ENCODE measurements at places on chromosomes 5 and 9. TPM values are rescaled to one million over a fixed set of nuclear protein-coding genes. Genes with fewer than 3 reads are reported as not detected.

DNA sequence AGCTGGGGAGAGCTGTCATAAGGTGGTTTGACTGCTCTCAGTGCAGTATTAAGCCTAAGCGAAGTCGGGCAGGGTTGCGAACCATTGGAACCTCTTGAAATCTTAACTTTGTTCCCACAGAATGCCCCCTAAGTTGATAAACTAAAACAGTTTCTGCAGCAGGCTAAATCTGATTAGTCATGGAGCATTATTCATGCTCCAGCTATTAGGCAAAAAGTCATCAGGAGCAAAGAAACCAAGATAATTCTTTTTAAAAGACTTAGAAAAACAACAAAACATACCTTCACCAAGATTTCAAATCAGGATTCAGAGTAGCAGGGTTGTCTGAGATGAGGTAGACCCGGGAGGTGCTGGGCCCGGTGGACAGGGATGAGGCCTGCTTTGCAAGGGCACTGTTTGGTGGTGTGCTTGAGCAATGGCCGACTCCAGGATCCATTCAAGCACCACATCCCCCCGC lies 69.9 kb upstream of the PLPP1 start:
- DNase-seq = no peak

The DROSHA gene
- 31.5 TPM for total RNA-seq

DNA sequence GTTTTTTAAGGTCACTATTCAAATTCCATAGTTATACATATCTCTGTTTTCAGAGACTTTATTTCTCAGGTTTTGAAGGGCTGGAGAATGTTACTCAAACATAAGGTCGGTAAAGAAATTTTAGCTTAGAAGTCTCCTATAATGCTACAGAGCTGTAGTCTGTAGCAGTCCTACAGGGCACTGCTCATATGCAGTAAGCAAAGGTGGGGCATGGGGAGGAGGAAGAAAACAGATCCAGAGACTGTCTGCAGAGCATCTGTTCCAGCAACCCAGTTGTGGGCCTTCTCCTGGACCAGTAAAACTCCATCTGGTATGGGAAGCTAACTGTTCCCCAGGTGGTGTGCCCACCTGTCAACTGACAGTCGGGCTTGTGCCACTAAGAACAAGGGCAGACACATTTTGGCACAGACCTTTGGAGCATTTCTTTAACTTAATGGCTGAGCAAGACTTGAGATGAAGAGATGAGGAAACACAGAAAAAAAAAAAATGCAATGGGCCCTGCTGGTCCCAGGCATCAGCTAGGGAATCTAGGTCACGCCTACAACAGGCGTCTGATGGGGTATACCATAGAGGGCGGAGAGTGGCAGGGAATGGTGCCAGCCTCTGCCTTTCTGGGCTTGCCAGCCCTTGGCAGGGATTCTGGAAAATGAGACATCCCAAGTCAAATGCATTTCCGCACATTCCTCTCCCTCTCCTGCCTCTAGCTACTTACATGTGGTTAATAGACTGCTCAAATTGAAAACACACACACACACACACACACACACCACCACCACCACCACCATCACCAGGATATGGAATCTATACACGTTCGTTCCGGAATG lies 218.9 kb downstream of the ARL15 start:
- no peak for DNase-seq

DNA sequence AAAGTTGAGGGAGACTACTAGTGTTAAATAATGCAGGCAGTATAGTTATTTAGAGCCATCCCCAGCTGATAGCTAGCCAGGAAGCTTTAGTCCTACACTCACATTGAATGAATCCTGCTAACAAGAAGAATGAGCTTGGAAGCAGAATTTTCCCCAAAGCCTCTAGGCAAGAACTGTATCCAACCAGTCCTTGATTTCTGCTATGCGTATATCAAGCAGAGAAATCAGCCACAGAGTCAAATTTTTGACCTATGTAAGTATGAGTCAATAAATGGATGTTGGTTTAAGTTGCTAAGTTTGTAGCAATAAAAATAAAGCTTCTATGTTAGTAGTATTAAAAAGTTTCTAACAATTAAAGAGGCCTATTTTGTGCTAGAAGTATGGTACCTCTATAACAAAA lies 672.1 kb upstream of the CHD1 start:
- DNase-seq = no peak

DNA sequence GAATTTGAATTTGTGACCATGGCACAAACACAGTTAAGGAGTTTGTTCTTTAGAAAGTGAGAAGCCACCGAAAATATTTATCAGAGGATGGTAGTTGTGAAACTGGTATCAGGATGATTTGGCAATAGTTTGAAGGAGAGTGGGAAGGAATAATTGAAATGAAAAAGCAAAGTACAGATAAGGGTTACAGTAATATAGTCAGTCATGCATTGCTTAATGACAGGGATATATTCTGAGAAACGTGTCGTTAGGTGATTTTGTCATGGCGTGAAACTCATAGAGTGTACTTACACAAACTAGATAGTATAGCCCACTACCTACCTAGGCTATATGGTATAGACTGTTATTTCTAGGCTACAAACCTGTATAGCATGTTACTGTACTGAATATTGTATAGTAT lies 84.2 kb downstream of the GPBP1 start:
- DNase-seq = no peak

DNA sequence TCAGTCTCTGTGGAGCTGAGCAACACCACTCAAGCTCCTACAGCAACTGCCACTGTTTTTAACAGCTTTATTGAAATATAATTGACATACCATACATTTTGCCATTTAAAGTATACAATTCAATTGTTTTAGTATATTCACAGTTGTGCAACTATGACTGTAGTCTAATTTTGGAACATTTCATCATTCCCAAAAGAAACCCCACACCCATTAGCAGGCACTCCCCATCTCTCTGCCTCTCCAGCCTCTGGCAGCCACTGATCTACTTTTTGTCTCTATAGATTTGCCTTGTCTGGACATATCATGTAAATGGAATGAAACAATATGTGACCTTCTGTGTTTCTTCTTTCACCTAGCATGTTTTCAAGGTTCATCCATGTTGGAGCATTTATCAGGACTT lies 43.5 kb downstream of the RUSC2 start:
- no peak for DNase-seq

GRCh38 chr5:30749971-30750370 lies 443.5 kb upstream of the CDH6 start:
- no peak for DNase-seq

DNA sequence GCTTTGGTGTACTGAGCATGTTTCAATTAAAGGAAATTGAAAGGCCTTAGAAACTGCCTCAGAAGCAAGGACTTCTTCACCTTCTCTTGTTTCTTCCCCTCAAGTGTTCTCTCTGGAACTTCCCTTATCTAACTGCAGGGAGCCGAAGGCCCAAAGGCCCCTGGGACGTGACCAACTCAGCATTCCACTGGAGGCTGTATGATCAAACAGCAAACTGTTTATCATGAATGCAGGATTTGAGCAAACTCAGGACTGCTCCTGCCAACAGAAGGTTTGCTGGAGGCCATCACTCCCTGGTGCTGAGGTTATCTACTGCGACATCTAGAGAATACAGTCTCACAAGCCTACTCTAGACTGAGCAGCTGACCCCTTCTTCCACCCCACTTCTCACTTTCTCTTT lies 4.8 kb upstream of the CDH10 start:
- no peak for DNase-seq

- DNase-seq = no peak
These were observed 48.6 kb upstream of the GDNF start for GRCh38 chr5:37888476-37888875.

DNA sequence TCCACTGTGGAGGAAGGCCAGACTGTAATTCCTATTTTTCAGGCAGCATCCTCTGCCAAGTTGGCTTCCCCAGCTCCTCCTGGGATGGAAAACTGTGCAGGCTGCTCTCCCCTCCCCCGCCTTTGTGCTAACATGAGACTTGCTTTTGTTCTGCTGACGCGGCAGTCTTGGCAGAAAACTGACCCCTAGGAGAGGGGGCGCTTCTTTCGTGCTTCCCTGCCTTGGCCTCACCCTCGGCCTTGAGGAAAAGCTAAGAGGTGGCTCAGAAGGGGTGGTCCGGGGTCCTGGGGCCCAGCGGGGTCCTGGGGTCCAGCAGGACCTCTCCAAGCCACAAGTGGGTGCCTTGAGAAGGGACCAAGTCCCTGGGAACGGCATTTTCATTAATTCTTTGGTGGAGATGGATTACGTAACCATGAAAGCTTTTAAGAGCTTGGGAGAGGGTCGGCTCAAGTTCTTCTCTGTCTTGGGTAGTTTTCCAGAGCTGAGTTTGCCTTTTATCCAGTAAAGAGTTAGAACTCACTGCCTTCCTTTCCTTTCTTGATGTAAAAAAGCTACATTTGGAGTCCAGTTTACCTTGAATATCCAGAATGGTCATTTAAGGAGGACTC lies 51.0 kb downstream of the SH3PXD2B start:
- peak; percentile 84 for DNase-seq

GRCh38 chr9:374736-375135 lies 160.1 kb downstream of the DOCK8 start:
- no peak for DNase-seq

The SPINK6 gene
- not detected for total RNA-seq

DNA sequence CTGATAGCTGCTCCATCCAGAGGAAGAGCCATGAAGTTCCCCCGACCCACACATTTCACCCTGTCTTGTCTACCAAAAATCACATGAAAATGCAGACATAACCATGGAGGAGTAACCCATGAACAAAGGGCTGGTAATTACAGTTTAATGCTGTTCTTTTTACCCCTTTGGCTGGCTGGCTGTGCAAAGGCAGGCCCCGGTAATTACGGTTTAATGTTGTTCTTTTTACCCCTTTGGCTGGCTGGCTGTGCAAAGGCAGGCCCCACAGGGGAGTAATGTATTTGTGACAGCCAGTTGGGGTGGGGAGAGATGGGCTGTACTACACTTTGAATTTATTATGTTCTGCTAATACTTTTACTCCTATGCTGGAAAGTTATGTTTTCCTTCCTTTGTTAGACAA lies 41.7 kb downstream of the PIK3R1 start:
- no peak for DNase-seq

The GABRB2 gene
- 1.4 TPM for total RNA-seq

DNA sequence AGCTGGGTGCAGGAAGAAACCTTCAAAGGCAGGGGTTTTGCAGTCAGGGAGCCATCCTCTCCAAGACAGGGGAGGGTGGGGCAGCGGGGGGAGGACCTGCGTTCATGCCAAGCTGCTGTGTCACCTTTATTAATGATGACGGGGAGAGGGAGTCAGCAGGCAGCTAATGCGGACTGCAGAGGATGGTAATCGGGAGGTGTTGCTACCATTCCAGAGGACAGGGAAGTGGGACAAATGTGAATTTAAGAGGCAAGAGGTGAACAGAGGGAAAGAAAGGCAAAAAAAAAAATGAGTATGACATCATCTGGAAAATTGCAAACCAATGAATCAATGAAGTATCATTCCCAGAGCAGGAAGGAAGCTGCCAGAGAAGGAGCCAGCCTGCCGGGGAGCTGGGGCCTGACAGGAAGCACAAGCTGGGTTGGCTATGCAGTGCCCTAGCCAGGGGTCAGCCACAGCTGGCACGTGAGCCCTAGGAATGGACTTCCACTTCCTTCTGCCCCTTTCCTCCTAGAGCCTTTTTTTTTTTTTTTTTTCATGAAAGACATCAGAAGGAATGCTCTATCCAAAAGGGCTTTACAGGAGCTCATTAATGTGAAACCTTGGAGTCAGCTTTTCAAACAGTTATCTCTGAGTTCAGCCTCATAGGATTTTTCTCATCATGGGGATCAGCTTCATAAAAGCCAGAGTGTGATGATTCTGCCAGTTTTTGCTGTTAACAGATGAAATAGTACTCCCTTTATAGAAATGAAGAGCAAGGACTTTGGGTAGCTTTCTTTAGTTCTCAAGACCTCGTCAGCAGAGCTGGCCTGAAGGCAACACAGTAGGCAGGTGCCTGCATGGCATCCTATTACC lies 9.2 kb downstream of the INSYN2B start:
- peak; percentile 50 for DNase-seq

DNA sequence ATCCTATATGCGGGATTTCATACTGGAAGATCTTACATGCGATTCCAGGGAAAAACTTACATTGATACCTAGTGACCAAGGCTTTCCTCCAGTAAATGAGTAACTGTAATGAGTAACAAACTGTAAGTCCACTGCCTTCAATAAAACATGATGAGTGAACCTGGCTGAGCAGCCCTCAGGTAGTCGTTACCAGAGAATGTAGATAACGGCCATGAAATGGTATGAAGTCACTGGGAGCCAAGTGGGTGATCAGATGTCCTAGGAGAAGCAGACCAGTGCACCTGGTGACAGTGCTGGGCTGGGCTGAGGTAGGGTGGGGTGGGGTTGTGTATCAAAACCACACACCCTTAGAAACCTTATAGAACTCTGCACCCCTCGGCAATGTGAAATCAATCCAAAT lies 203.6 kb downstream of the ALDH1A1 start:
- DNase-seq = no peak

DNA sequence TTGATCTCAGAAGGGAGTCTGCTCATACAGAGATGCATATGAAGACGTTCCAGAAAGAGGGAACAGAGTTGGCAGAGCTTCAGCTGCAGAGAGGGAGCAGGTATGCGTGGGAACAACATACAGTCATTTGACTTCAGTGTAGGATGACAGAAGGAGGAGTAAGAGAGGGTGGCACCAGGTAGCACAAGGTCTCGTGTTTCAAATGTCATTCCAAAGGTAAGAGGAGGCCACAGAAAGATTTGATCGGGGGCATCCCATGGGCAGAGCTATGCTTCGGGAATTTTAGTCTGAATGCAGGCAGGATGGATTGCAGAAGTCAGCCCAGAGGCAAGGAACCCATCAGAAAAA lies 367.1 kb downstream of the CDK5RAP2 start:
- DNase-seq = no peak

The PTPRD gene
- total RNA-seq = 13.4 TPM

DNA sequence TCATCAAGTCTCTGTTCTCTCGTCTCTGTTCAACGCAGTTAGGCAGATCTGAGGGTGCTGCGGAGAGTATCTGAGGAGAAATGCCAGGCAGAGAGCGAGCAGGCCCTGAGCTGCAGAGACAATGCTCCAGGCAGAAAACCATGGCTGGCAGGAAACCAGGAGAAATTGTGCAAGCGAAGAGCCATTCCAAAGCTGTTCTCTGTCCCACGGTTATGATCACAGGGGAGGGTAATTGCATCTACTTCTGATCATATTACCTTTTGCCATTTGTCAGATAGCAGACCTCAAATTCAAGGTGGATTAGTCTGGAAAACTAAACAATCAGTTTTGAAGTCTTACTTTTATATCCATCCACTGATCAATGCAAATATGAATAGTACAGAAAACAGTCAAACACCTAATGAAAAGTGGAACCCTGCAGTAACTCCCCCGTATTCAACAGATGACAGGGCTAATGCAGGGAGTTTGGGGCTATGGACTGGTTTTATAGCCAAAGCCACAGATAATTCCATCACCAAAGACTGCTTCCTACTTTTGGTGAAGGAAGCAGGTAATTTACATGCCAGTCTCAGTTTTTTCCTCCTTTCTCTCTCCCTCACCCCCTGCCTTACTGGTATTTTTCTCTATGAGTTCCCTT lies 228.0 kb downstream of the DCP2 start:
- peak; percentile 58 for DNase-seq
